ENCODE measurements at places on chromosomes 5 and 9.
A peak's percentile ranks its signal among the peaks of the same experiment; 100 is the strongest.

DNA sequence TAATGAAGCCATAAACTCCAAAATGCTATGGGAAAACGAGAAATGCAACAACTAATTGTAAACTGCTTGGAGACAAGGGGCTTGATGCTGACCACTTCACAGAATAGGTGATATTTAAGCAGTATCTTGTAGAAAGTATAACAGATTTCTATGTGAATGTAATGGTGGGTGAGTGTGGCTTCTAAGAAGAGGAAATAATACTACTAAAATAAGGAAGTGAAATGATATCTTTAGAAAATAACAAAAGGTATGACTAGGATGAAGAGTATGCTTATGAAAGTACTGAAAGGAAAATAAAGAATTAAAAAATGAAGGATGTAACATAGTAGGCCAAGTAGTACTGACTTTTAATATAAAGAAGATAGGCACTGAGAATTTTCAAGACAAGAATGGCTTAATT lies 94.2 kb downstream of the AGTPBP1 start:
- DNase-seq: no peak

DNA sequence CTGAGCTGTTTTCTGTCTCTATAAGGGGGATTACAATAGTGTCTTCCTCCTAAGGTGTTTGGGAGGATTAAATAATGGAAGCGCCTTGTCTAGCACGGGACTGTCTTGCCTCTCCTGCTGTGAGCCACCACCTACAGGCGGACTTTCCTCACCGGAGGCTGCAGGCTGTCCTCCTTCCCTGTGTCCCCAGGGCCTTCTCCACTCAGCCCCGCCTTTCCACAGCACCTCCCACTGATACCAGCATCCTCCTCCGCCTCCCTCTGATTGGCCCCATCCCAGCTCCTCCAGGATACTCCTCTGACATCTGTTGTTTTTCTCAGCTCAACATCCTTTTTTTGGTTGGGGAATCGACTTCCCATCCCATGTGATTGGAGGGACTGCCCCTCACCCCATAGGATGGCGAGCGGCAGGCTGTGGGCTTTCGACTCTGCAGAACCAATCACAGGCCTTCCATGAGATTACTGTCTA lies 851 bp upstream of the ZDHHC12 start:
- DNase-seq: peak; percentile 50

DNA sequence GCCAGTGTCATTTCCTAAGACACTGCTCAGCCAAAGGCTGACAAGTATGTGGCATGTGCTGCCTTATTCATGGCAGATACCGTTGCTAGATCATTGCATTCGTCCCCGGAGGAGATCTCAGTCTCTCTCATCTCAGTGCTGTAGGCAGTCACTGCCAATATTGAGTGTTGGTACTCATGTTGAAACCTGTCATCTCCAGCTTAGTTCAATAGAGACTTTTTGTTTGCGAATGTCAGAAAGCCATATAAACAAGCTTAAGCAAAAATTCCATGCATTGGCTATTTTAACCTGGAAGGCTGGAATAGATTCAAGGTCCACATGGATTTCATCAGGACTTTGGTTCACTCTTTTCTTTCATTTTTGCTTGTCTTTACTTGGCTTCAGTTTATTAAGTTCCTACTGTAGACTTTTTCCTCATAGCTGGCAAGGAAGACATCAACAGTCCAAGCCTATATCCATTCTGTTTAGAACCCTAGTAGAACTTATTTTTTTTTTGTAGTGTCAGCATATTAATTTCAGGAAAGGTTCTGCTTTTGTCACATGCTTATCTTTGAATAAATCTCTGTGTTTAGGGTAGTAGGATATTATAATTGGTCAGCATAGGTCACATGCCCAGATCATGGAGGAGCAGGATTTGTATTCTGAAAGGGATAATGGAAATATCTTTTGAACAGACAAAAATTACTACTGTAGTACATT lies 66.8 kb downstream of the FCHO2 start:
- DNase-seq: no peak

DNA sequence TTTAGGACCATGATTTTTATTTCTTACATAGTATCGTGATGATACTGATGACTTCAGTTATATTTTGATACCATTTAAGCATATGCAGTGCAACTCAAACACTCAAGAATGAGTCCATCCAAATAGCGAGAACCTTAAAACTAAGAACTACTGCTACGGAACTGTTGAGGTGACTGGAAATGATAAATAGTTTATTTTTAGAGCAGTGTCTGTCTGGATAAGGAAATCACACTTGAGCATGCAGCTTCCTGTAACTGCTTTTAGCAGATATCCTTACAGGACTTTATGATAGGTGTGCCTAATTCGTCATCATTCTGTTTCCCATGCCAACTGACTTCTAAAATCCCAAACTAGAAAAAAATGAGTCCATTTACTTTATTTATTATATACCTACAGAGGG lies 85.5 kb downstream of the ADGRV1 start:
- no peak for DNase-seq
